ENCODE measurements at places on chromosomes 7 and 10.

- no peak for DNase-seq
These were observed 95.1 kb downstream of the MACC1 start for GRCh38 chr7:20122073-20122472.

GRCh38 chr7:155404976-155405375, 53.0 kb upstream of the EN2 start:
- DNase-seq, result no peak

DNA sequence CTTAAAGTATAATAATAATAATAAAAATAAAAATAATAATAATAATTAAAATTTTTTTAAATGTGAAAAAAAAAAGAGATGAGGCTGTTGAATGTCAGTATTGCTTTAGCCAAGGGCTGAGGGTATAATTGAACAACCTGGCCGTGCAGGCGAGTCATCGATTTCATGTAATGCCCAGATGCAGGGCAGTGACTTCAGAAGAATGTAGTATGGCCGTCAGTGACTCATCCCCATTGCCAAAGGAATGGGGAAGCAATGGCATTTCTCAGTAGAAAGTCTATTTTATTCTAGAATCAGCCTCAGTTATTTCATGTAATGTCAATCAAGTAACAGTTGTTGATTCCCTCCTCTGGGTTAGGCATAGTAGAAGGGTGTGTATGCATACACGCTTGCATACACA, 516.4 kb downstream of the GLRX3 start:
- no peak for DNase-seq

- no peak for DNase-seq
These were observed 31.6 kb downstream of the COA1 start for GRCh38 chr7:43697690-43698089.

DNA sequence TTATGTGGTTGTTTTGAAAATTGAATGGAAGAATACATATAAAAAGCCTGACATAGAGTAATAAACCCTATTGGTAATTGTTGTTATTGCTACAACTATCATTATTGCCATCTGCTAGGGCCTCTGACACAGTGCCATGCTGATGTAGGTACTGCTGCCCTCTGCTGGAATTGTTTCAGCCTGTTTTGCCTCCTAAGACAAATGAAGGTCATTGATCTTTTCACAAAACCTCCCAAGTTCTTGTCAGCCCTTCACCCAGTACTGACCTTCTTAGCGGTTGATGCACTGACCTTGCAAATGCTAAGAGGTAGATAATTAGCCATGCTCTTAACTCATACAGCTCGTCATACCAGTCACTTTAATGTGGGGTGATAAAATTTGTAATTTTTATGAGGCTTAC, 975.2 kb downstream of the SORCS1 start:
- DNase-seq, result no peak

- DNase-seq, result no peak
These were observed 298.6 kb upstream of the MTPN start for GRCh38 chr7:136275794-136276193.

- DNase-seq, result no peak
These were observed 258.0 kb downstream of the TRIL start for GRCh38 chr7:28700096-28700495.

DNA sequence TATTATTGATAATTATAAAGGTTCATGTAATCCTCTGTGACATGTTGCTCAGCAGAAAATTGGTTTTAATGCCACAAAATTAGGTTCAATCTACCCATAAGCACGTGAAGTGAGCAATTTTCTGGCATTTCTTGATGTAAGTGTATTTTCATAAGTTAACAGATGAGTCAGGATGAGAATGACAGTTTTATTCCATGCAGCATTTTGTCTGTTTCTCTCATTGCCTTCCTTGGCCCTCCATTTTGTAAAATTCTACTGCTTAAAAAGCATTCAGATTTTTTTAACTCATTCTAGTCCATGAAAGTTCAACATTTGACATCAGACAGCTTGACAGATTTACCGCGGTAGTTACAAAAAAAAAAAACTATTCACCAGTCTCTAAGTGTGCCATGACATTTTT, 4.0 kb upstream of the GFRA1 start:
- DNase-seq, result no peak

- no peak for DNase-seq
These were observed 30.3 kb upstream of the CALU start for GRCh38 chr7:128708824-128709223.

GRCh38 chr7:131803816-131804215, 247.4 kb upstream of the PODXL start:
- no peak for DNase-seq

- no peak for DNase-seq
These were observed 59.6 kb downstream of the TMEM270 start for GRCh38 chr7:73920406-73921134.

DNA sequence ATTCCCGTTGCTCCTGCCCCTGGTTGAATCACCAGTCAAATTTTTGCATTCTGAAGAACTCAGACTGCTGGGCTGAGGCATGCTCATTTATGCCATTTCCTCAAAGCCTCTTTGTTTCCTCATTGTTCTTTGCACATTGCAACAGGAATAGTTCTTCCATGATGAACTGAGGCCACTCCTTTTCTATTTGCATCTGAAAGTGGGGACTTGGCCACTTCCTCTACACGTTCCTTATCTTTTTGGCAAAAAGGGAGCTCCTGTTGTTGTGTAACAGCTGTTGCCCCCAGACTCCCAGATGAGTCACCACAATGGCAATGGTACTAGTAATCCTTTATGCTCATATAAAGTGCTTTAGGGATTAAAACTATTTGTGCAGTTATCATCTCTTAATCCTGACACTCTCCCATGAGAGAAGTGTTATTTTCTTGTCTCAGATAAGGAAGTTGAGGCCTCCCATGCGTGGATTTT, 20.1 kb upstream of the ITPRID1 start:
- DNase-seq, result no peak

DNA sequence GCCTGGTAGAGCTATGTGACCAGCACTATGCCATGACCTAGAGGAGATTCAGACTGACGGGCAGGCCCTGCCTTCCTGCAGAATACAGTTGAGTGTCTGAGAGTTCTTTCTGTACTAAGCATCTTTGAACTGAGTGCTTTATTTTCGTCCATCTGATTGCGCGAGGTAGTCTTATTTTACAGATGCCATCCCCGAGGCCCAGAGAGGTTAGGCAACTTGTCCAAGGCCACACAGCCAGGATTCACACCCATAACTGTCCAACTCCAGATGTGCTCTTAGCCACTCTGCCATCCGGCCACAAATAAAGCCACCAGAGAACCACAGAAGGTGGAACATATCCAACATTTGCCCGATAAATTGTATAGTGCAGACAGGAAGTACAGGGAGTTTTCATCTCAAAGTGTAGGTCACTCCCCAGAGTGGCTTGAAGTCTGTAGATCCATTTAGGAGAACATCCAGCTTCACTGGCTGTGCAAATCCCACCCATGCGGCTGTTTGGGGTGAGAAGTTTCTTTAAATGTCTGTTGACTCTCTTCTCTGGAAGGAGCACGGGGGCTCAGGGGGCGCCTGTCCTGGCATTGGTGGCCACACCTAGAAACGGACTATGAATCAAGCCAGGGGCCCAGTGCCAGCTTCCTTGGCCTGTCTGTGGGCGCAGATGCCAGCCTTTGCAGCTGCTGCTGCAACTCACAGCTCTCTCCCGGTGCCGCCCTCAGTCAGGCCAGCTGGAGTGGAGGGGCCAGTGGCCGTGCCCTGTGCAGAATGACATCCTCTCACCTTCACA, 11.1 kb downstream of the CHST3 start:
- DNase-seq, result no peak

GRCh38 chr10:4254101-4254994, 469.3 kb upstream of the KLF6 start:
- no peak for DNase-seq

- DNase-seq, result no peak
These were observed 149.0 kb upstream of the INSYN2A start for GRCh38 chr10:127345231-127345965.

- DNase-seq, result no peak
These were observed at the start of gene FGFR2 for GRCh38 chr10:121598263-121599249. Gene FGFR2 (minus strand): TSS chr10:121598444. CDS start chr10:121593817, 4,627 bp downstream.

- DNase-seq, result peak; percentile 13
These were observed 26.2 kb downstream of the ADK start for GRCh38 chr10:74177140-74177677.
